ENCODE measurements at places on chromosomes 4 and X.
A peak's percentile ranks its signal among the peaks of the same experiment; 100 is the strongest.

DNA sequence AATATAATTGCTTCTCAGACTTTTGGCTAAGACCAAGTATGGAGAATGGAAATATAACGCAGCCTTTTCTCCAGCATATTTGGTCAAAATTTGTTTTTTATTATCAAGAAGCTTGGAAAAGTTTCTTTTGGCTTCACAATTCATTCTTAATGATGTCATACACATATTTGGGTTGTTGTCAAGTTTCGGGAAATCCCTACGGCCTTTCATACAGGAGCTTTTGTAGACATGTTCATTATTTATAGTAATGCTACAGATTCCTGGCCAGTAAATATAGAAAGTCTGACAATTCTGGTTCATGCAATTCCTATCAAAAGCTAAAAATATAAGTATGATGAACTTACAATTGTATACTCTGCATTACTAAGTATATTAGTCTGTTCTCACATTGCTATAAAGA, 112.9 kb downstream of the IRF2 start:
- DNase-seq = no peak

GRCh38 chrX:101958139-101958538, 26.3 kb upstream of the ZMAT1 start:
- no peak for DNase-seq

- DNase-seq = peak; percentile 57
Measured at GRCh38 chr4:142404191-142404611, 441.9 kb downstream of the INPP4B start.

DNA sequence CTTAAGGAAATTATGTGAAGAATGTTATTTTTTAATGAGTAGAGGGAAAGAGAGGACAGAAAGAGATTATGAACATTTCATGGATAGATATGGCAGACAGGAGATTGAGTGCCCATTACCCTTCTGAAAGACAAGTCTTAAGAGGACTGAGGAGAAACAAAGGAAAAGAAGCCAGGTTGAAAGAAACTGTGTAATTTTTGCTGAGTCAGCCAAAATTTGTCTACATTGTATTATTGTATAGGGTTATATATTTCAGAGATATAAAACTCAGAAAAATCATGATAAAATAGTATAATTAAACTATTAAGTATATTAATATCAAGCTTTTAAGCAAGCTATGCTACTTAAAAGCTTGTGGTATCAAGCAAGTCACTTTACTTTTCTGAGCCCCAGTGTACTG, 4.9 kb downstream of the TMPRSS11B start:
- DNase-seq = no peak

GRCh38 chr4:186770481-186771175, 47.0 kb upstream of the FAT1 start:
- DNase-seq = no peak

- no peak for DNase-seq
Measured at GRCh38 chr4:130306566-130306965, 1210.6 kb downstream of the C4orf33 start.

- no peak for DNase-seq
Measured at GRCh38 chr4:41683326-41683725, 65.2 kb downstream of the PHOX2B start.

DNA sequence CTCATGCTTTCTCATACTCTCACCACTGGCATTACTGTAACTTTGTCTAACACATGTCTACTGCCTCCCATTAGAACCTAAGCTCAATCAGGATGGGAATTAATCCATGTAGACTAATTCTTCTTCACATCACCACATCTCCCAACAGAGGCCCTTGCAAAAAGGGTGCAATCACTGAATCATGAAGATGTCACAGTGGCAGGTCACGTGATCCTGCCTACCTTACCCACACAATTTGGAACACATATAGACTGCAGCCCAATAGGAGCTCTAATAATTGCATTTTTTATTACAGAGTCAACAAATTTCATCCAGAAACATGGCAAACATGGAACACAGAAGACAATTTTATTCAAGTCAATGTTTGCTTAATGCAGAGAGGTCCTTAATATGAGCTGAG, 146.6 kb downstream of the NR3C2 start:
- no peak for DNase-seq

DNA sequence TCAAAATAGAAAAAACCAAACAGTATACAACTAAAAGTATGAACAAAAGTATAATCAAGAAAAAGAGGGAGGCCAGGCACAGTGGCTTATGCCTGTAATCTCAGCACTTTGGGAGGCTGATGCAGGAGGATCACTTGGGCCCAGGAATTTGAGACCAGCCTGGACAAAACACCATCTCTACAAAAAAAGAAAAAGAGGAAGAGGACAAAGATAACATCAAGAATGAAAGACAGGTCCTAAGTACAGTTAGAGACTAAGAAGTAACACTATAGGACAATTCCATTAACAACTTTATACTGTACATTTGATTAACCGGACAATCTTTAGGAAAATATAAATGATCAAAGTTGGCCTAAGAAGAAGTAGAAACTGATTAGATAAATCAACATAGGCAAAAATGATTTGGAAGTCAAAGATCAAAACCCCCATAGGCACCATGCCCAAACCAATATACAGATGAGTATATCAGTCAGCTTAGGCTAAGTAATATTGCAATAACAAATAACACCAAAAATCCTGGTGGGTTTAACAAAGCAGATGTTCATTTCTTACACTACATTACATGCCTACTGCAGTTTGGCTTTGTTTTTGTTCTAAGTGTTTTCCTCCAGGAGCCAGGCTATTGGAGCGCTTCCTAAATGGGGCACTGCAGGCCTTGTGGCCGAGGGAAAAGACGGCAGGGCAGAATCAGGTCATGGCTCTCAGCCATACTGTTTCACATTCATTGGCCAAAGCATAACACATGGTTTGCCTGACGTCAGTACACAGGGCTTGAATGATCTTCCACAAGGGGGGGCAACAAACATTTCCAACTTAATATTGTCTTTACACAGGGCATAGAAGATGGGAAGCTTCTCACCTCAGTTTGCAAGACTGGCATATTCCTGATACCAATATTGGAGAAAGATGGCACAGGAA, 42.2 kb upstream of the HGFAC start:
- DNase-seq = no peak

GRCh38 chr4:95265814-95266740, 282.7 kb downstream of the UNC5C start:
- no peak for DNase-seq

- no peak for DNase-seq
Measured at GRCh38 chr4:19961091-19961490, 290.6 kb upstream of the SLIT2 start.

DNA sequence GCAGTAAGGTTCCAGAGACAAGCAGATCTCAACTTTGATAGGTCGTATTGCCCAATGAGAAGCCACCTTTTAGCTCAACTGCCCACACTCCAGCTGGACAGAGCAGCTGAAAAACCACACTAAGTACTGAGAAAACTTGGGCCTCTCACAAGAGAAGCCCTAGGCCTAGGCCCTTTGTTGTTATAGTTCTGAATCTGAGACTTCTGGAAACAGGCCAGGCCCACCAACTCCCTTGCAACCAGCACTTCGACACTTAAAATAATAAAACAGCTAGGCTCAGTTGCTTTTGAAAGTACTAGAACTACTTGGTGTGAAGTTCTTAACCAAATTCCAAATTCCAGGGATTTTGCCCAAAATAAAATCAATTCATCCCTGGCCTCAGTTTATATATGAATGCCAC, 13.5 kb upstream of the RTL5 start:
- no peak for DNase-seq

DNA sequence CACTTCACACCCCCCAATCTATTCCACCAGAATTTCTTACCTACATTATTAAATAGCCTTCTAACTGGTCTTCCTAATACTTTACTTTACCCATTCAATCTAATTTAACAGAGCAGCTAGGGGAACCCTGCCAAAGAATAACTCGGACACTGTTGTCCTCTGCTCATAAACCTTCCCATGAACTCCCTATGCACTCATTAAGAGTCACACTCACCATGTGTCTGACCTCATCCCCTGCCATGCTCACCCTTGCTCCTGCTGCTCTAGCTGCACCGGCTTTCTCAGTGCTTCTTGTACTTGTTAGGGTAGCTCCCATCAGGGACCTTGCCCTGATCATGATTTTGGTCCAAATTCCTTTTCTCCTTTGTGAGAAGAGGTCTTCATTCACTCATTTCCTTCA, 54.6 kb upstream of the GUCY1A1 start:
- DNase-seq = no peak

- no peak for DNase-seq
Measured at GRCh38 chr4:155468282-155468681, 91.5 kb upstream of the MAP9 start.

GRCh38 chr4:94305466-94306225, 37.0 kb downstream of the HPGDS start:
- no peak for DNase-seq

DNA sequence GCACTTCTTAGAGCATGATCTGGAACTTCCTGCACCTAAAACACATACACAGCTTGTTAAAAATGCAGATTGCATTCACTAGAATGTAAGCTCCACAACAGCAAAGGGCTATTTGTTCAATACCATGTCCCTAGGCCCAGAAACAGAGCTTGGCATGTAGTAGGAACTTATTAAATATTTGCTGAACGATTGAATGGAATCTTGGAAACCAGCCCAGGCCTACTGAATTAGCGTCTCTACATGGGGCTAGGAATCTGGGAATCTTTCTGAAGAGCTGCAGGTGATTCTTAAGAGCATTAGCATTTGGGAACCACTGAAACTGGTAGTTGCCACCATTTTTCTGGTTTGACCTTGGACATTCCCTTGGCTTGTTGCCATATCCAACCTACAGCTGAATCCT, 234.1 kb downstream of the STIM2 start:
- DNase-seq = no peak

GRCh38 chr4:40843696-40844095, 93.9 kb downstream of the NSUN7 start:
- no peak for DNase-seq

DNA sequence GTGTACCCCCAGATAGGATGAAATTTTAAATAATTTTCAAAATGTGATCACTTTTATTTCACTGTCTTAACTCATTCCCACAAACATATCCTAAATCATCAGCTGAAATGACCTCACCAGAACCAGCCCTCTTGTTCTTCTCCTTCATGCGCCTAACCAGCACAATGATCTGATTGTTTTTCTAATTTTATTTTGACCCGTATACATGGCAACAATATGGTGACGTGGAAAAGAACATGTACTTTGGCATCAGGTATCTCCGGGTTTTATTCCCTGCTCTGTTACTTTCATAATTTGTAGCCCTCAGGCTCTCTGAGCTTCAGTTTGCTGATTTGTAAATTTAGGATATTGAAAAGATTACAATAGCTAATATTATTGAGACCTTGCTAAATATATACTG, 562.4 kb upstream of the ZFP42 start:
- DNase-seq = no peak

- no peak for DNase-seq
Measured at GRCh38 chrX:111597967-111598366, 83.0 kb upstream of the ALG13 start.

DNA sequence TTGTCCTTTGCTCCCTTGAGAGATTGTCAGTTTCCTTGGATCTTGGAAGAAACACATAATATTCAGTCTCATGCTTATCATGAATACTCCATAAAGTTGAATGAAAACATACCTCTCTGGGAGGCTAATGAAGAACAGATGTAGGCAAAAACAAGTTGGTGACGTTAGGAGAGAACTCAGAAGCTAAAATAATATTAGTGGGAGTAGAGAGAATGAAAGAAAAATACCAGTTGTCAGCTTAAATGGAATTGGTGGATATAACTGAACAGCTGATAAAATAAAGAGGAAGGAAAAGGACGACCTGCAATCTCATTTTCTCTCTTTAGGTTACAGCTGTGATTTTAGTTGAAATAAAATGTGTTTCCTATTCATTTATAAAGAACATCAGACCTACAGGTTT, 124.8 kb downstream of the SNCA start:
- no peak for DNase-seq

DNA sequence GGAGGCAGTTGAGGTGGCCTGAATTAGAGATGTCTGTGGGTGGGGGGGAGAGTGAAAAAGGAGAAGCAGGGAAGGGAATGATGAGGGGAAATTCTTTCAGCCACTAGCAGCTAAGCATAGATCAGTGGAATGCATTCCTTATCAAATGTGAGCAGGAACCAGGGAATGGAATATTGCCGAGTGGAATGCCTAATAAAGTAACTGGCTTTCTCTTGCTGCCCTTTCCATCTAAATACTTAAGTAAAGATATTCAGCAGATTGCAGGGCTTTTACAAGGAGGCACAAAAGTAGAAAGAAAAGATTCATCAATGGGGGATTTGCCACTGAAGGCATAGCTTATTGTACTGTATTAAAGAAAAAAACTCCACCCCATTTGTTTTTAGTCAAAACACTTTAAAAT, 263.0 kb upstream of the RPS6KA3 start:
- DNase-seq = no peak

GRCh38 chrX:49309401-49309981, 6.0 kb downstream of the GAGE10 start:
- DNase-seq = no peak

- no peak for DNase-seq
Measured at GRCh38 chr4:125573368-125573767, 258.6 kb downstream of the FAT4 start.

DNA sequence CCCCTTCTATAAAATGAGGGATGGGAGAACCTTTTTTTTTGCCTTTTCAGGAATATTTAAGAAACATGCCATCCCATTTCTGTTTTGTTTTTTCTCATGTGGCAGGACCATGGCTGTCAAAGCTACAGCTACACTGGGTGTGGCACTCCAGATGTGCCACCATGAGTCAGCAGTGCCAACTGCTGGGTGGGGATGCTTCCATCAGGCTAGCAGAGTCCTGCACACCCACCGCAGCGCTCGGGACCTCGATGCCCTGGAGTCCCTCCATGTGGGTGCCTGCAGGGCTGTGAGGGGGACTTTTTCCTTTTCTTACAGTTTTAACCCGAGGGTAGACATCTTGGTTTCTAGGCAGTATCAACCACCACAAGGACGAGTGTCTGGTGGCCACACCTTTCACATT, 352.6 kb downstream of the NR3C2 start:
- no peak for DNase-seq

- peak; percentile 0 for DNase-seq
Measured at GRCh38 chrX:14497184-14497666, 32.1 kb upstream of the GLRA2 start.

- DNase-seq = no peak
Measured at GRCh38 chr4:6937754-6938153, 28.1 kb downstream of the TBC1D14 start.

GRCh38 chrX:11239230-11239629, 54.0 kb upstream of the AMELX start:
- DNase-seq = no peak

- no peak for DNase-seq
Measured at GRCh38 chrX:12890467-12890866, 16.0 kb upstream of the TLR8 start.
